ENCODE measurements at places on chromosomes 13 and 19.

DNA sequence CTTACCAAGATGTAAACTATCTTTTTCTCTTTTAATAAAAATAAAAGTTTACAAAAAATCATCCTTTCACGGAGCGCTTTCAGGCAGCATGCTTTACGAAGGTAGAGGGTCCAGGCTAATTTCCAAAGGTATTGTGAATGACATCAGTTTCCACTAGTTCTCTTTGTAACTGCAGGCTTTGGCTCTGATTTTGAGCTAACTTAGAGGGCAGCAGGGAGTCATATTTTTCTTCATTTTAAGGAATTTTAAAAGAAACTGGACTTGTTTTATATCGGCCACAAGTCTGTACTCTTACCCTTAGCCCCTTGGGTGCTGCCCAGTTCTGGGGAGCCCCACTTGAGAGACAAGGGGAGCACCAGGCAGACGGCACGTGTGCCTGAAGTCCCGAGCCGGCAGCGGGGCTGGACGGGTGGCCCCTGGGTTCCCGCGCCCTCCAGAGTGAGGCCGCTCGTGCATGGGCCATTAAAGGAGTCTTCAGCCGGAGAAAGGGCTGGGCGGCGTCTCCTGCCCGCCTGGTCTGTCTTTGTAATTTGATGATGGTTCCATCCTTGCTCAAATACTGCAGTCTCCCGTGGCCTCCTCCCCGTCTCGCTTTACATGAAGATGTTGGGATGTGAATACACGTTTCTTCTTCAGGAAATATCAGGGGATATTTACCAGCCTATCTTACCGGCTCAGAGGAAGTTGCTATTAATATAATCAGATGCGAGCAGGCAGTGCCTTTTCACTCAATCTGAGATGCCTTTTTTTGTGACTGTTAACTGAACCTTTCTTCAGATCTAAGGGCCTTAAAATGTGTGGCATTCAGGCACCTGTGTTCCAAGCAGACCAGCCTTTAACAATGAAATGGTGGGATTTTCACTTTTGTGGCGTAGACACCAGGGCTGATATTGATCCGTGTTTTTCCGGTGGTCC lies 67.4 kb downstream of the GGACT start:
- no peak for DNase-seq

GRCh38 chr19:50534478-50534877 lies 20.8 kb upstream of the ASPDH start:
- no peak for DNase-seq

DNA sequence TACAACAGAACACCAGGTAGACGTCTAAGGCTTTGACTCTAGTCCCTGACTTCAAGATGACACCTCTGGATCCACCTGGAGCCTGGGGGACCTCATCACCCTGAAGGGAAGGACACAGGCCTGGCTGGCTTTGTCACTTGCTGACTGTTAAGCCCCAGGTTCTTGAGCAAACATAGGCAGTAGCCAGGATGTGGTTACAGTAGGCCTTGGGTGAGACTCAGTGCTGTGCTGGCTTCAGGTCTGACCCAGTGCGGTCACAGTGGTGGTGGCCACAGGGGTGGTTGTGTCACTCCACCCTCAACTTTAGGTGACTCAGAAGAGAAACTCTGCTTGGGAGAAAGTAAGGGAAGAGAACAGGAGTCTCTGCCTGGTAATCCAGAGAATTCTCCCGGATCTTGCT lies 497.8 kb downstream of the UQCRFS1 start:
- no peak for DNase-seq

- DNase-seq, result peak; percentile 49
Measured at GRCh38 chr19:55688422-55689218, 13.6 kb downstream of the EPN1 start.

DNA sequence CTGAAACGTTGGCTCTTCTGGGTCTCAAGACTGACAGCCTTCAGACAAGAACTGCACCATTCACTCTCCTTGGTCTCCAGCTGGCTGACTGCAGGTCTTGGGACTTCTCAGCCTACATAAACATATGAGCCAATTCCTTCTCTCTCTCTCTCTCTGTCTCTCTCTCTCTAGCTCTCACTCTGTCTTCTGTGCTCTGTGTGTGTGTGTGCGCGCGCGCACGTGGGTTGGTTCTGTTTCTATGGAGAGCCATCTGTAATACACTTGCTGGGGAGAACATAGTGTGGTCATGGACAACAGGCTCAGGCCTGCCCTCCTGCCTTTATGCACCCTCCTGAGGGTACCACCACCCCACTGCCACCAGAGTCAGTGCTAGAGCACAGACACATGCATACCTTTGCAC lies 13.7 kb upstream of the SERPINE3 start:
- DNase-seq, result no peak

DNA sequence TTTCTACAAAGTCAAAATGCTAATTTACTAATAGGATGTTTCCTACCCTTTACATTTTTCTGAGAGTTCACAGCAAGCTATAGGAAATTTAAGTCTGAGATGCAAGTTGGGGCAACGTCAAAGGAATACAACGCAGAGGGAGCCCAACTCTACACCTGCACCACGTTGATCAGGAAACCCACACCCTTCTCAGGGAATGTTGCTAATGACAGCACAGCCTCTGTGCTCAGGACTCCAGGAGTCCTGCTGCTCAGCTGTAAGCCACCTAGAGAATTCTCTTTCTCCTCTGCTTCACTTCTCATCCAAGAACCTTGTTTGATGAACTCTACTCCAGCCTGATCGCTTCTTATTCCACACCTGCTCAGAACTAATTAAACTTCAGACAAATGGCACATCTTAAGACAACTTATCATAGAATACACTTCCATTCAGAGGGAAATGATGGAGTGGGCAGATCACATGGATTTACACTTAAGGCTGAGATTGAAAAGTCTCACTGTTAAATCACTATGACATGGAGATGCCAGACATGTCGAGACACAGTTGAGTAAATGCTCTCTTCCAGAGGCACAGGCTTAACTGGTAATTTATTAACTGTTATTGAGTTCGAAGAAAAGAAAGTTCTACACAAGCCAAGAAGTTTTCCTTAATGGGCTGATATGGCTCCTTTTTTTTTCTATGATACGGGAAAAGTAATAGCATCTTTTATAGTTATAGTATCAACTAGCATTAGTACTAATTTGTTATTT lies 811.6 kb upstream of the ARGLU1 start:
- no peak for DNase-seq

GRCh38 chr13:36382030-36382429 lies 35.8 kb upstream of the SPART start:
- no peak for DNase-seq

DNA sequence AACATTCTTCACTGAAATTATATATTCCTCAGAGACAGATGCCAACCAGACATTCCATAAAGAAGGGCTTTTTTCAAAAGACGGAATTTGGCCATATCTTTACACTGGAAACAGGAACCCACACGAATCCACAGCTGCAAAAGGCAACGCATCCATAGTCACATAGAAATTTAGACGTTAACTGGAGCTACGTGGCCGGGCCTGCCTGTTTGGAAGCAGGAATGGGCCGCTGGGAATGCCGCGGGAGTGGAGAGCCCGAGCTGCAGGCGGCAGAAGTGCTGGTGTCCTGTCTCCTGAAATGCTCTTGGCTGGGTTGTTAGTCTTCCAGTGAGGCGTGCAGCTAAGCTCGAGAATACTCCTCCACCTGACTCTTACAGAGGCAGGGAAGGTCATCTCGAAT lies 122.2 kb downstream of the KL start:
- DNase-seq, result no peak

DNA sequence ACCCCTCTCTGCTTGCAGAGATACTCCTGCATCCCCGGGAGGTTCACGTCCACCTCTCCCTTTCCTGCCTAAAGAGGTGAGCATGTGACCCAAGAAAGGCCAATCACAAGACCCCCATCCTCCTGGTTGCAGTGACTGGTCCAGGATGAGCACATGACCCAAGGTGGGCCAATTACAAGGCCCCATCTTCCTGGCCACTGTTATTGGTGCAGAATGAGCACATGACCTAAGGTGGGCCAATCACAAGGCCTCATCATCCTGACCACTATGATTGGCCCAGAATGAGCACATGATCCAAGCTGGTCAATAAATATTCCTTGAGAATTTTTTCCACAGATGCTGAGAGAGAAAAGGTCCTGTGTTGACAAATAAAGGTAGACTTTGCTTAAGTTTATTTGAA lies 350.7 kb downstream of the EFNB2 start:
- DNase-seq, result no peak

DNA sequence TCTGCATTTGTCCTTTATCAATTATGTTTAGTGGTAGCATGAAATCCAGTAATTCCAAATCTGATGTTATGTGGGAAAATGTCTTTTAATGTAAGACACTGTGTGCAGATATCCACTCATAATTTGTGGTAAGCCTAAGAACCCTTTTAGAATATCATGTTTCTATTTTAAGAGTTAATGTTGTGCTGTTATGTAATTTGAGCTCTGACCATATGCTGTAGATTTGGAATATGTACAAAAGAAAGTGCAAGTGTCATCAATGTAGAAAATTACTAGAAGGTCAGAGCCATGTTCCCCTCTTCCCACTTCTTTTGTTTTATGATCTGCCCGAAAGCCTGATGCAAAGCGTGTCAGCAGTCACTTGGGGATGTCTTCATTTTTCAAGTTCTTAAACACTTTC lies 44.5 kb downstream of the SCEL start:
- no peak for DNase-seq

- no peak for DNase-seq
Measured at GRCh38 chr19:5297272-5297669, 43.3 kb downstream of the PTPRS start.

- DNase-seq, result peak; percentile 25
Measured at GRCh38 chr13:46595136-46595884, 42.3 kb downstream of the LRCH1 start.

DNA sequence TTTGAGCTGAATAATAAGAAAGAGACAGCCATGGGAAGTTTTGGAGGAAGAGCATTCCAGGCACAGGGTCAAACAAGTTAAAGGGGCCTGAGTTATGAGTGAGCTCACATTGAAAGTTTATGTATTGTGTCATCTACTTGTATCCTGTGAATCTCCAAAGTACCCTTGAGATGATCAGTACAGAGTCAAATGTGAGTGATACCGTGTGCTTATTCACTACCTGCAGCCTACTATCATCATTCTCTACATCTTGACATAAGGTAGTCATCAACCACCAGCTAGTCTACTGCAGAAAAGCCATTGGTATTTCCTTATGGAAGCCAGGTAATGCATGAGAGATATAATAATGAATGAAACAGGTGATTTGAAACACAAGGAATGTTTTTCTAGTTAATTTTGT lies 3.0 kb upstream of the KCTD12 start:
- DNase-seq, result no peak

GRCh38 chr19:45138303-45138751 lies 22.5 kb downstream of the NKPD1 start:
- no peak for DNase-seq

DNA sequence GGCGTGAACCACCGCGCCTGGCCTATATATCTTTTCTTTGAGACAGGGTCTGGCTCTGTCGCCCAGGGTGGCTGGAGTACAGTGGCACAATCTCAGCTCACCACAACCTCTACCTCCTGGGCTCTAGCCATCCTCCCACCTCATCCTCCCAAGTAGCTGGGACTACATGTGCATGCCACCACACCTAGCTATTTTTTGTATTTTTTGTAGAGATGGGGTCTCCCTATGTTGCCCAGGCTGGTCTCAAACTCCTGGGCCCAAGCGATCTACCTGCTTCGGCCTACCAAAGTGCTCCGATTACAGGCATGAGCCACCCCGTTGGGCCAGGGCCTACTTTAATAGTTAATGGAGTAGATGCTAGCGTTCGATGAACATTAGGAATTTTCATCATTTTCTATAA lies 3.4 kb downstream of the TNPO2 start:
- DNase-seq, result no peak

GRCh38 chr19:5424192-5424973 lies 30.8 kb upstream of the ZNRF4 start:
- DNase-seq, result no peak

- DNase-seq, result no peak
Measured at GRCh38 chr13:98222081-98222554, 45.0 kb upstream of the RNF113B start.

GRCh38 chr13:84865783-84866221 lies 933.4 kb downstream of the SLITRK6 start:
- DNase-seq, result peak; percentile 9

DNA sequence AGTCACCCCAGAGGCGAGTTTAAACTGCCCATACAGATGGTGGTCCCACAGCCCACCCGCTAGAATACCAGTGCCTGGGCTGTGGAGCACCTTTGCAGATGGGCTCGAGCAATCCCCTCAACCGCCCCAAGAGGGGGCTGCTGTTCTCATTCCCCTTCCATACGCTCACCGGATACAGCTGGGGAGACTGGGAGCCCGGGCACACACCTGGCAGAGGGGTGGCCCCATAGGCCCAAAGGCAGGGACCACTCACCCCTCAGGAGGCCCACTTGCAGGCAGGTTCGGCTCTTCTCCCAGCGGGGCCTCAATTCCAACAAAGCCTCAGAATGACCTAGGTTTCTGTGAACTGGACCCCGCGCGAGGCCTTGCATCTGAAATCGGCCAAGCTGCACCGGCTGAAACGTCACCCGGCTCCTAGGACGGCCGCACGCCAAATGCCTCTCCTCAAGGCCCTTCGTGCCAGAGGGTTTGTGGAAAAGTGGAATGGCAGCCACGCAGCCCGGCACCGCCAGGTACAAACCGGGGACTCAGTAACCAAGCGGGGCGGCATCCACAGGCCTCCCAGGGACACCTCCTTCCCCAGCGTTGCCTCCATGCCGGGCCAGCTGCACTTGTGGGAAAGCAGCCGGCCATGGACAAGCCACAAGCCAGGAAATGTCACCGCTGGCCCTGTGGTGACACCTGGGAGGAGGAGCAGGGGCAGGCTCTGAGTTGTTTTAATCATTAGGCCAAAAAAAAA lies 18.7 kb downstream of the MLLT1 start:
- peak; percentile 50 for DNase-seq

GRCh38 chr13:98563071-98563470 lies 13.8 kb downstream of the STK24 start:
- no peak for DNase-seq

- DNase-seq, result no peak
Measured at GRCh38 chr13:87042946-87043345, 628.2 kb upstream of the SLITRK5 start.

GRCh38 chr13:20378721-20379120 lies 146.6 kb upstream of the GJB6 start:
- DNase-seq, result no peak

DNA sequence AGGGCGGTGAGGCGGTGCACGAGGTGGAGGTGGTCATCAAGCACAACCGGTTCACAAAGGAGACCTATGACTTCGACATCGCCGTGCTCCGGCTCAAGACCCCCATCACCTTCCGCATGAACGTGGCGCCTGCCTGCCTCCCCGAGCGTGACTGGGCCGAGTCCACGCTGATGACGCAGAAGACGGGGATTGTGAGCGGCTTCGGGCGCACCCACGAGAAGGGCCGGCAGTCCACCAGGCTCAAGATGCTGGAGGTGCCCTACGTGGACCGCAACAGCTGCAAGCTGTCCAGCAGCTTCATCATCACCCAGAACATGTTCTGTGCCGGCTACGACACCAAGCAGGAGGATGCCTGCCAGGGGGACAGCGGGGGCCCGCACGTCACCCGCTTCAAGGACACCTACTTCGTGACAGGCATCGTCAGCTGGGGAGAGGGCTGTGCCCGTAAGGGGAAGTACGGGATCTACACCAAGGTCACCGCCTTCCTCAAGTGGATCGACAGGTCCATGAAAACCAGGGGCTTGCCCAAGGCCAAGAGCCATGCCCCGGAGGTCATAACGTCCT lies 9.4 kb upstream of the PROZ start:
- no peak for DNase-seq

GRCh38 chr13:80083853-80084676 lies 256.9 kb downstream of the SPRY2 start:
- peak; percentile 4 for DNase-seq

- DNase-seq, result no peak
Measured at GRCh38 chr13:95614641-95615245, 29.8 kb downstream of the DZIP1 start.

GRCh38 chr19:33740811-33741396 lies 55.8 kb upstream of the KCTD15 start:
- DNase-seq, result peak; percentile 71
